Colonic mucosa (tissue), 4 donors: ENCODE measurements at places on chromosomes 16 and 17. TPM values are rescaled to one million over a fixed set of nuclear protein-coding genes. Genes with fewer than 3 reads are reported as not detected.

GRCh38 chr17:14833201-14833785 lies 431.8 kb downstream of the PMP22 start:
- no peak for DNase-seq

DNA sequence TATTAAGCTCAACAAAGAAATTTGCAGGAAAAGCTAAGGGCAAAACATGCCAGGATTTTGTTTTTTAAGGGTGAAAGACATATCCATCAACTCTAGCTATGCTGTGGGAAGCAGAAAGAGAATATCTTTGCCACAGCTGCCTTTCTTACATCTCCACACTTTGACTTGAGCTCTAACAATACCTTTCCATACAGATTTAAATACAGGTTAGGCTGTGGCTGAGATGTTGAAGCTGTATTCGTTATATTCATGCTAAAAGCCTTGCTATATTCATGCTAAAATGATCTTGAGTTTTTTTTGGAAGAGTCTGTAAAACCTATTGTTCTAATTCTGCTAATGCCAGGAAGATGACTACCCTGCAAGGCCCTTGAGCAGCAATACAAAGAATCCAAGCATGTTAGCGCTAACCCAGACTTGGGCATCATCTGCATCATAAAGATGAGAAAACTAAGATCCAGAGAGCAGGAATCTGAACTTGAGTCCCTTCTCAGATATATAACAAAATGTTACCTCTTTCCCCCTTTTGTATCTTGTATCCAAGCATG lies 204.8 kb upstream of the C17orf78 start:
- no peak for DNase-seq

GRCh38 chr17:82091264-82092066 lies 6.6 kb downstream of the FASN start:
- no peak for DNase-seq

DNA sequence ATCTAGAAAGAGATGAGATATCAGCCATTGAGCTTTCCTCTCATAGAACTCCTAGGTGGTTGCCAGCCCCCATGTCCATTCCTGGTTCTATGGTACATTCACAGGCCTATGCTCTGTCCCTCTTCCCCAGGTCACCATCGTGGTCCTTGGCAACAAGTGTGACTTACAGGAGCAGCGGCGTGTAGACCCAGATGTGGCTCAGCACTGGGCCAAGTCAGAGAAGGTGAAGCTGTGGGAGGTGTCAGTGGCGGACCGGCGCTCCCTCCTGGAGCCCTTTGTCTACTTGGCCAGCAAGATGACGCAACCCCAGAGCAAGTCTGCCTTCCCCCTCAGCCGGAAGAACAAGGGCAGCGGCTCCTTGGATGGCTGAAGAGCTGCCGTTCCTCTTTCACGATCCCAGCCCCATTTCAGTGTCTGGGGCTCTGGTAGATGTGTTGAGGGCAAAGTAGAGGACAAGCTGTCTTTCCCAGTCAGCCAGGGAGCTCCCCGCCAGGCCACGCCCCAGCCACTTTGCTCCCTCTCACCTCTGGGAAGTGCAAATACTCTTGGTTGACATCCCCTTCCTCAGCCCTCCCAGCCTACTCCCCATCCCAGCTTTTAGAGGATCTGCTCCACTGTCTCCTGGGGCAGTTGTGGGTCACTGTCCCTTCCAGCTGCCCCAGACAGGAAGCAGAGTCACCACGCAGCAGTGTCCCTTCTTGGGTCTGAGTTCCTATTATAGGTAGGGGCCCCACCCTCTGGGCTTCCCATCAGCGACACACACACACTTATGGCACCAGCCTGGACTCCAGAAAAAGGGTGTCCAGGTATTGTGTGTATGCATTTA lies 3.8 kb downstream of the NKIRAS2 start:
- DNase-seq: peak; percentile 25

GRCh38 chr17:82931699-82932517 lies 92.1 kb upstream of the ZNF750 start:
- peak; percentile 26 for DNase-seq

DNA sequence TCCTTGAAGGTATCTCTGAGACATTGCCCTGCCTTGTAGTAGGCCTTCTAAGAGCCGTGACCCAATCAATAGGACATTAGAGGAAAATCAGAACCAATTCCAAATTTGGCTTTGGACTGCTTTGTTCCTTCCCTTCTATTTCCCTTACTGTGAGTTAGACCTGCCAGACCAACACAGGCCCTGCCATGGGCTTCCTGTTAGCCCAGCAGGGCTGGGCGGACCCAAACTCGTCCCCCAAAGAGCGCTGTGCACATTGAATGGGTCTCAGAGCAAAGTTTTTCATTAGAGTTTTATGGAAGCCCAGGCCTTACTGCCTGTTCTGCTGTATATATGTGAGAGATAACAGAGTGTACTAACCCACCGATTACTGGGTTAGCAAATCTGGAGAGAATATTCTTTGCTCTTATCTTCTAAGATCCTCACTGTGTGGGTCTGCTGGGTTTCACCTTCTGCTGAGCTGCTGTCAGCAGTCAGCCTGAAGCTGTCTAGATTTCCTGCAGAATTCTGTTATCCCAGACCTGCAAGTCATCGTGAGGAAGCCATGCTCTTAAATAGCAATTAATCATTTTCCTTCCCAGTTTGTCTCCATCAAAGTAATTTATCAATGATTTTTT lies 5.7 kb downstream of the ARHGAP44 start:
- DNase-seq: no peak

Gene GAS2L2
- 0.15 TPM for total RNA-seq

DNA sequence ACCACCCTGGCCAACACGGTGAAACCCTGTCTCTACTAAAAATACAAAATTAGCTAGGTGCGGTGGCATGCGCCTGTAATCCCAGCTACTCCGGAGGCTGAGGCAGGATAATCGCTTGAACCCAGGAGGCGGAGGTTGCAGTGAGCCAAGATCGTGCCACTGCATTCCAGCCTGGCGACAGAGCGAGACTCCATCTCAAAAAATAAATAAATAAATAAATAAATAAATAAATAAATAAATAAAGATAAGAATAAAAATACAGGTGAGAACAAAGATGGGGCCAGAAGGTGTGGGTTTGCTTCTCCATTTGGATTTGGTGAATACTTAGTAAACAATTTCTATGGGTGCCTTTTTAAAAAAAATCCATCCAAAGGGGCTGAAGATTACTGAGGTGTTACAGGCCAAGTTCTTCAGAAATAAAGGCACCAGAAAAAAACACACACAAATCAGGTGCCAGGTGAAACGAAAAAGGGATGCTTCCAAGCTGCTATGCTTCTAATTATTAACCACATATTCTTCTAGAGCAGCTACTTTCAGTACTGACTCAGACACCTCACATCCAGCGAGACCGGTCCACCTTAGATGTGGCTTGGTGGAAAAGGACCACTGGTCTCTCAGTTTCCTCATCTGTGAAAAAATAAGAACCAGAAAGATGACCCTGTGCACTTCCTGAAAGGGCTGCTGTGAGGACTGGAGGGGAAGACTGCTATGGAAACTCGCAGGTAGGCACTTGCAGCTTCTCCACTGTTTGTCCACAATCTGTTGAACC lies 9.2 kb downstream of the GLYR1 start:
- DNase-seq: no peak

GRCh38 chr17:7842380-7843256 lies 8.6 kb downstream of the KDM6B start:
- DNase-seq: peak; percentile 76

GRCh38 chr16:57536306-57537193 lies at the start of gene CCDC102A:
CCDC102A (minus strand) TSS chr16:57536571; CDS start chr16:57529177, 7,394 bp downstream.
- DNase-seq: peak; percentile 42

Gene DNAAF8
- total RNA-seq: 0.61 TPM

- peak; percentile 59 for DNase-seq
Measured at GRCh38 chr17:77489893-77490255, 349.1 kb downstream of the SEC14L1 start.
